GM23338 (cell line): ENCODE measurements at places on chromosomes 3 and 15. TPM values are rescaled to one million over a fixed set of nuclear protein-coding genes. Genes with fewer than 3 reads are reported as not detected.

RTP1 gene
- 4.4 and 5.9 TPM in 2 replicates for total RNA-seq

MYL3 gene
- not detected in 2 replicates for total RNA-seq

NEO1 gene
- 40.6 and 45.8 TPM in 2 replicates for total RNA-seq

ZNF654 gene
- 7.5 and 9.9 TPM in 2 replicates for total RNA-seq

COL6A6 gene
- 0.04 and 0.07 TPM in 2 replicates for total RNA-seq

CFAP44 gene
- total RNA-seq: 0.73 and 1.0 TPM in 2 replicates

NT5DC2 gene
- 287 and 324 TPM in 2 replicates for total RNA-seq

MUSTN1 gene
- total RNA-seq: 1.4 TPM in 1 of 2 replicates, not detected in the other

NR2E3 gene
- 0.62 and 1.3 TPM in 2 replicates for total RNA-seq

C2CD4B gene
- 1.3 and 1.5 TPM in 2 replicates for total RNA-seq

SLC22A13 gene
- 0.47 and 0.66 TPM in 2 replicates for total RNA-seq

TRPM1 gene
- total RNA-seq: not detected in 2 replicates

FEZF2 gene
- total RNA-seq: 0.50 TPM in 1 of 2 replicates, not detected in the other

ZDHHC19 gene
- total RNA-seq: 1.3 TPM in 1 of 2 replicates, not detected in the other

CCDC9B gene
- 0.97 and 1.2 TPM in 2 replicates for total RNA-seq

CLDN1 gene
- 4.2 and 4.6 TPM in 2 replicates for total RNA-seq

IL17RE gene
- total RNA-seq: 3.4 and 4.3 TPM in 2 replicates

GABRR3 gene
- not detected in 2 replicates for total RNA-seq

LIPH gene
- total RNA-seq: 0.03 and 0.16 TPM in 2 replicates

RTP2 gene
- not detected in 2 replicates for total RNA-seq

GOLGA8G gene
- not detected in 2 replicates for total RNA-seq

LMOD3 gene
- total RNA-seq: not detected in 2 replicates

RAP2B gene
- 21.2 and 24.0 TPM in 2 replicates for total RNA-seq

GRAMD2A gene
- total RNA-seq: 2.8 and 3.3 TPM in 2 replicates

STRC gene
- total RNA-seq: 0.19 and 0.45 TPM in 2 replicates

IL1RAP gene
- 3.6 and 5.0 TPM in 2 replicates for total RNA-seq

GOLGA8N gene
- 0.50 and 14.8 TPM in 2 replicates for total RNA-seq

ARGFX gene
- total RNA-seq: not detected in 2 replicates

PLXNA1 gene
- total RNA-seq: 73.5 and 80.2 TPM in 2 replicates

DPP8 gene
- 21.7 and 23.5 TPM in 2 replicates for total RNA-seq

MORC1 gene
- total RNA-seq: not detected in 2 replicates

IMPDH2 gene
- total RNA-seq: 297 and 314 TPM in 2 replicates

RBP2 gene
- total RNA-seq: not detected in 2 replicates

CHRNA5 gene
- 19.6 and 26.2 TPM in 2 replicates for total RNA-seq

TMEM207 gene
- not detected in 2 replicates for total RNA-seq

MCF2L2 gene
- total RNA-seq: 9.0 and 14.6 TPM in 2 replicates

FETUB gene
- not detected in 2 replicates for total RNA-seq

LDHAL6B gene
- total RNA-seq: not detected in 2 replicates

SPTSSB gene
- 33.0 and 33.5 TPM in 2 replicates for total RNA-seq

PDZRN3 gene
- 11.0 and 14.0 TPM in 2 replicates for total RNA-seq

FGF12 gene
- total RNA-seq: 6.0 and 7.6 TPM in 2 replicates

RLBP1 gene
- total RNA-seq: not detected in 2 replicates

HCN4 gene
- 10.1 and 10.6 TPM in 2 replicates for total RNA-seq
